ENCODE measurements at places on chromosomes 2 and 18. TPM values are rescaled to one million over a fixed set of nuclear protein-coding genes. Genes with fewer than 3 reads are reported as not detected.

The HNRNPLL gene
- 66.7 TPM for total RNA-seq

The NEMP2 gene
- total RNA-seq, result 8.8 TPM

The GBX2 gene
- total RNA-seq, result not detected

The UPP2 gene
- not detected for total RNA-seq

The ABHD1 gene
- not detected for total RNA-seq

The CDH2 gene
- not detected for total RNA-seq

The RSAD2 gene
- 3.5 TPM for total RNA-seq

The RNF152 gene
- total RNA-seq, result 11.7 TPM

The KIAA2012 gene
- not detected for total RNA-seq

The GPR45 gene
- not detected for total RNA-seq

The MDH1B gene
- 1.1 TPM for total RNA-seq

The HOXD11 gene
- total RNA-seq, result not detected

The MYOM1 gene
- 9.0 TPM for total RNA-seq

The TNFAIP6 gene
- 4.2 TPM for total RNA-seq

The RBBP8 gene
- total RNA-seq, result 13.0 TPM

The FAP gene
- total RNA-seq, result 31.5 TPM

The KCNE4 gene
- 2.9 TPM for total RNA-seq

The TSPYL6 gene
- total RNA-seq, result 0.22 TPM

The PTPRN gene
- not detected for total RNA-seq

The CFAP65 gene
- not detected for total RNA-seq
